ENCODE measurements at places on chromosomes 2 and 18.
A peak's percentile ranks its signal among the peaks of the same experiment; 100 is the strongest.

DNA sequence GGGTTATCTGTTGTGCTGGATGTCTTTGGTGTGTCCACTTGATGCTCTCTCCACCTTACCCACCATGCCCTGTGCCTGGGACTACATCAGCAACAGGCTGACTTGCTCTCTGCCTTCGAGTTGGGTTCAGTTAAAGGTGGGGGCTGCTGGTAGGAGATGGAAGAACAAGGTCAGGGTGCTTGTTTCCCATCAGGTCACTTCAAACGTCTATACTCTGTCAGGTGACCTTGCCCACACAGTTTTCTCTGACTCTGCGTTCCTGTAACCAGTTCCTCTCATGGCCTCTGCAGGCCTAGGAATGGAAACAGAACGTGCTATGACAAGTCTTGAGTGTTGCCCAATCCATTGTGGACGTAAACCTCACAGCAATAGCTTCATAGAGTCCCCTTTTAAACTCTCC lies 38.4 kb upstream of the PAPOLG start:
- no peak for DNase-seq

DNA sequence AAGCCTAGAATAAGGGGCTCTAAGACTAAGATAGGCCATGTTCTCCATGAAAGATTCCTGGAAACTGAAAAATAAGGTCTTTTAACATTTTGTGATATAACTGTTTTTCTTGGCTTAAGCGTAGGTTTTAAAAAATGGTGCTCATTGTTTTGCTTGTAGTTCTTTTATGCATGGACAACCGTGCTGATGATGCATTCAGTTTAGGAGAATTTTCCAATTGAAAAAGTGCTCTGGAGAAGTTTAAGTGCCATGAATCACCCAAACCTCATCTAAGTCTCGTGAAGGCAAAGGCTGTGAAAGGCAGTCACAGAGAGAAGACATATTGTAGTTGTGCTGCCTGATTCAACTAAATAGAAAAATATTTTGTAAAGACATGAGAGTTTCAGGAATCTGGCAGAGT lies 111.8 kb upstream of the GAREM1 start:
- DNase-seq = no peak

DNA sequence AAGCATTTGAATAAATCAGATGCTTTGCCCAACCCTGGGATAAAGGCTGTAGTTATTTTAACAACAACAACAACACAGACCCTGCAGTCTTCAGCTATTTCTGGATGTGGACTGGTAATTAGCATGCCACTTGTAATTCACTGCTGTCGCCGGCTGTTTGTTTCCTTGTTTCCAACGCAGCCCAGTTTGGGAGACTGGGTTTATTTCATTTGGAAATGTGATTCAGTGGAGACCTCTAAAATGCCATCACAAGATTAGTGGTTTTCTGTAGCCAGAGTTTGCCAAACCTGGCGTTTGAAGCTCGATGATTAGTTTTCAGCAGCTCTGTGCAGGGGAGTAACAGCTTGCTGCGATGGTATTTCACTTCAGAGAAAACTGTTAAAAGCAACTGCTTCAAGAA lies 83.5 kb downstream of the LDLRAD4 start:
- no peak for DNase-seq

- DNase-seq = no peak
Observed at GRCh38 chr2:16633621-16634430, 31.8 kb downstream of the CYRIA start.

DNA sequence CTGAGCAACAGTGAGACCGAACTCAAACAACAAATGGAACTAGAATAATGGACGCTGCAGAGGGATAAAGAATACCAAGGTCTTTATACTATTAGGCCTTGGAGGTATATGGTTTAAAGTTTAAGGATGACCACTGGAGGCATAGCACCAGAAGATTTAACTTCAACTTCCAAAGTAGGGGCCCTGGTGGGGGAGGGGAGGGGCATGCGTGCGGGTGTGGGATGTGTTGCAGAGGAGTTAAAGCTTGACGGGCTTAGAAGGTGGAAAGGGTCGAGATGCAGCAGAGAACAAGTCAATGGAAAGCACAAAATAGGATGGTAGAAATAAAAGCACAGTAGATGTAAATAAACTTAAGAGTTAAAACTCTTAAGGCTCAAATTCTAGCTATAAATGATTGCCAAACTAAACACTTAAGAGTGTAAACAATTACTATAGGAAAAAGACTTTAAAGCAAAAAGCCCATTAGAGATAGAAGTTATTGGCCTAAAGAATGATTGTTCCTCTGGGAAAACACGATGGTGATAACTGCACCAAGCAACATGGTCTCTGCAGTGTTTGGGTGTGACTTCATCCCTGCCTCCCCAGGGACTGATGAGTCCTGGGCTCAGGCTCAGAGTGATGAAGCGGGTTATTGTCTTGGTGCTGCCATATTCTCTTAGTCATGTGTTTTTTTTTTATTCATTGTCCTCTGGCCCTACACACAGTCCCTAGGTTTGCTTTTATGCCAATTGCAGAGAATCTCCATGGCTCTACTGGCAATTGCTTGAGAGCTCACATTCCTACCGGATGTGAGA lies 13.0 kb downstream of the RRM2 start:
- no peak for DNase-seq

GRCh38 chr2:84486441-84487115 lies 27.5 kb upstream of the SUCLG1 start:
- DNase-seq = peak; percentile 8

GRCh38 chr2:172680436-172681068 lies 55.1 kb upstream of the RAPGEF4 start:
- DNase-seq = no peak

GRCh38 chr2:86562485-86562921 lies 740 bp downstream of the CHMP3 start:
- DNase-seq = no peak

DNA sequence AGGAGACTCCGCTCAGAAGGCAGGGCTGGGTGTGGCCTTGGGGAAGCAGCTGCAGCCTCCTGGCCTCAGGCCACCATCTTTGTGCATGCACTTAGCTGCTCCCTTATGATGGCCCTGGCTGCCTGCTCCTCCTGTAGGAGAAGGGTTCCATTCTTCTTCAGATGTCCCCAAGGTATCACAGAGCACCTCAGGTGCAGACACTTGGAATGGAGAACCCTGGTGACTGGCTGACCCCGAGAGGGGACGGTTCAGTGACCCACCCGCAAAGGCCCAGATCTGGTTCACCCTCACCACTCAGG lies 9.6 kb downstream of the GPAT2 start:
- DNase-seq = no peak

- no peak for DNase-seq
Observed at GRCh38 chr2:42256505-42256904, 87.4 kb downstream of the EML4 start.

DNA sequence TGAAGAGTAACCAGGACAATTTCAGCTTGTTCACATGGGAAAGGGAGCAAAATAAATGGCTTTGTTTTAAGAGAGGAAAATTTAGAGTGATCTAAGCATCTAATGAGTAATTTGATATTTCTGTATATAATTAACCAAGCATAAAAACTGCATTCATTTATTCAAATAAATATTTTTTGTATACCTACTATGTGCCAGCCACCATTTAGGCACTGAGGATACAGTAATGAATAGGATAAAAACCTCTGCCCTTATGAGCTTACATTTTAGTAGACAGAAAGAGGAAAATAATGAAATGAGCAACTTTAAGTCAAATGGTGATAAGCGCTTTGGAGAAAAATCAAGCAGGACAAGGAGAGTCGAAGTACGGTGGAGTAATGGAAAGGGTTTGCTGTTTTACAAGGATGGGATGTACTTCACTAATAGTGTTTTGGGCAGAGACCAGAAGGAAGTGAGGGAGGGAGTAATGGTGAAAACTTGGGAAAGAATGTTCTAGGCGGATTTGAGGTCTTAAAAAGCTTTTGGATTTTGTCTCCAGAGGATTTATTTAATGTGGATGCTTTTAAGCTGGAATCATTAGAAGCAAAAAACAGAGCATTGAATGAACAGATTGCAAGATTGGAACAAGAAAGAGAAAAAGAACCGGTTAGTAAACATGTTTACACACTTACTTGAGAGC lies 17.4 kb downstream of the NDC80 start:
- DNase-seq = no peak

DNA sequence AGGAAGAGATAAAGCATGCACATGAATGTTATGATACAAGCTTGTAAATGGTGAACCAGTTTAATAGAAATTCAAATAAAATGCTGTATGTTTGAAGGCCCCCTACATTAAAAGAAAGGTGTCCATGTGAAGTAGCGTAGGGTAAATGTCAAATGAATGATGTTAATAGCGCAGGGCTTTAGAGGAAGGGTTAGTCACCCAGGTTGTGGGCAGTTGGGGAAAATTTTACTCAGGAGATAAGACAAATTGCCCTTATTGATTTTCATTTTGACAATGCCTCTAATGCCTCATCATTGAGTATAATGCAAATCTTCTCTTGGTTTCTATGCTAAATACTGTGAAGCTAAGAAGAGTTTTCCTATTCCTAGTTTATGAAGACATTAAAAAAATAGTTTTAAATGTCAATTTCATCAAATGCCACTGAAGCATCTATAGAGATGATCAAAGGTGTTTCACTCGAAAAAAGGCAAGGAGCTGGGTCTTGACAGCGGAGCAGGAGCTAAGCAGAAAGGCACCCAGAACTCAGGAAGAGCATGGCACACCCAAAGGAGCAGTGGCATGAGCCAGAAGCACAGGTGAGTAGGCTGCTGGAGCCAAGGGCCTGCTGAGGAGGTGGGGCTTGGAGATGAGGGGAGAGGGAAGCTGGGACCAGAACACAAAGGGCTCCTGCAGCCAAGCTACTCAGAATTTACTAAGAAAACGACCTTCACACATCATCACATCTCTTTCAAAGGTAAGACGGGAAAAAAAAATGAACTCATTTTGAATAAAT lies 129.3 kb upstream of the ACKR3 start:
- no peak for DNase-seq

DNA sequence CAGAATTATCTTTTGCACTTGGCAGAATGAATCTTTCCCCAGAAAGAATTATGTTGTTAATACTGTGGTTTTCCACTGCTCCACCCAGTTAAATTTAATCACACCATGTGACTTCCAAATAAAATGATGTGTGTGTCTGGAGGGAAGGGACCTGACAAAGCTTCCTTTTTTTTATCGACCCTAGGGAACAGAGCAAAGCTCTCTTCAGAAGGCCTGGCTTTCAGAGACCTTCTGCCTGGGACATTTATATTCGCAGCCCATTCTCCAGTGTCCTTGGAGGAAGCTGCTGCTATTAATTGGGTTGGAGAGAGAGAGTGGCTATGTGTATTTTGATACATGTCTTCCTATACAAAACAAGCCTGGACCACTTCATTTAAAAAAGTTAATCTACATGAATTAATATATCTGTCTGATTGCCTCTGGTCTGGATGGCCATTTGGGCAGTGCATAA lies 233.7 kb downstream of the PRKCE start:
- DNase-seq = no peak

- no peak for DNase-seq
Observed at GRCh38 chr2:140585016-140585415, 1545.8 kb downstream of the LRP1B start.

- DNase-seq = no peak
Observed at GRCh38 chr2:10252224-10252623, 50.5 kb upstream of the HPCAL1 start.

- no peak for DNase-seq
Observed at GRCh38 chr2:219676586-219676985, 49.2 kb downstream of the SLC4A3 start.

GRCh38 chr2:56229397-56230060 lies 45.7 kb downstream of the CCDC85A start:
- DNase-seq = no peak

GRCh38 chr2:230668184-230668938 lies 44.3 kb upstream of the CAB39 start:
- DNase-seq = no peak

- DNase-seq = no peak
Observed at GRCh38 chr2:187213798-187214197, 234.3 kb downstream of the CALCRL start.

DNA sequence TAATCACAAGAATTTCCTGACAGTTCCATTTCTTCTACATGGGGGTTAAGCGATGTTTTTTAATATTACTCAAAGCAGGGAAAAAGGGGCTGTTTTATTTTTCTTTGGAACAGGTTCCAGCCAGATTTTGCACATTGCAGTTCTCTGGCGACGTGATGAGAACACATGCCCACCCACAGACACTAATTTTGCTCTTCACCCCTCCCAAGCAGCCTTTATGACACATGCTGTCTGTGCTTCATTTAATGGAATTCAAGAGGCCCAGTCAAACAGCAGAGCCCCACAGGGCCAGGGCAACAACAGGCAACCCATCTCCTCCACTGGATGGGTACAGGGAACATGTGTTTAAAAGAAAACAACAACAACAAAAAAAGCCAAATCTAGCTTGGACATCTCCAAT lies 70.8 kb downstream of the SPRED2 start:
- no peak for DNase-seq

Measured in NCI-H2029 treated with DMSO at 0.1 percent for 48 hours (cell line).